Activated CD4-positive, alpha-beta T cell treated with anti-CD3 and anti-CD28 coated beads, Interleukin-2, amount 10 ng/mL, durations not matched to agents 7 days and 5 days (primary cell): ENCODE measurements at places on chromosomes 3 and 15.

DNA sequence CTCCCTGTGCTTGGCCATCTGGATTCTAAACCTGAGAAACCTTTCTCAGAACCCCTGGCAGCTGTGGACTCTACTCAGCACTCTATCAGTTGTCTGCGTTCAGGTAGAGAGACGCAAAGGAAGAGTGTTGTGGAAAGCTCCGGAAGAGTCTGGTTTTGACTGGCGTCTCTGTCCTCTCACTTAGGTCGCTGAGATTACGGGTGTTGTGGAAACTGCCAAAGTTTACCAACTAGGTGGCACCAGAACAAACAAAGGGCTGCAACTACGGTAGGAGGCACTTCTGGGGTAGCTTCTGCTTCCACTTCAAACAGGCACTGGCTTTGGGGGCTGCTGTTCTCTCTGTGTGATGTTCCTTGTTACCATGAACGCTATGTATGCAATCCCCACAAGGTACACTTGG is 19.2 kb upstream of the ITPKA start:
- DNase-seq, result no peak

GRCh38 chr3:51935886-51936755 is 5.6 kb downstream of the RRP9 start:
- no peak for DNase-seq

DNA sequence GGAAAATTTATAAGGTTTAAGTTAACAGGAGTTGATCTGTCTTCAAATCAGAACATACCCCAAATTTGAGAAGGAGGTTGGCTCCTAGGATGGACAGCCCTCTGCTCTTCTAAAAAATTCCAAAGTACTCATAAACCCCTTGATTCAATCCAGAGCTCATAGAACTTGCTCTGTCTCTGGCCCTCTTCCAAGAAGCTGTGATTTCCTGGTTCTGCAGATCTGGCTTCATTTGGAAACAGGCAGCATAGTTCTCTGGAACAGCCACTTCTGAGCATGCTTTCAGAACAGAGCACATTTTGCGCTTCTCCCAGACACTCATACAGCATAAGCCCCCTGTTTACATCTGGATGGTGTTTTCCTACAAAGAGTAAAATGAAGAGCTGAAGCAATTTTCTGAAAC is 96.7 kb downstream of the KBTBD8 start:
- no peak for DNase-seq

DNA sequence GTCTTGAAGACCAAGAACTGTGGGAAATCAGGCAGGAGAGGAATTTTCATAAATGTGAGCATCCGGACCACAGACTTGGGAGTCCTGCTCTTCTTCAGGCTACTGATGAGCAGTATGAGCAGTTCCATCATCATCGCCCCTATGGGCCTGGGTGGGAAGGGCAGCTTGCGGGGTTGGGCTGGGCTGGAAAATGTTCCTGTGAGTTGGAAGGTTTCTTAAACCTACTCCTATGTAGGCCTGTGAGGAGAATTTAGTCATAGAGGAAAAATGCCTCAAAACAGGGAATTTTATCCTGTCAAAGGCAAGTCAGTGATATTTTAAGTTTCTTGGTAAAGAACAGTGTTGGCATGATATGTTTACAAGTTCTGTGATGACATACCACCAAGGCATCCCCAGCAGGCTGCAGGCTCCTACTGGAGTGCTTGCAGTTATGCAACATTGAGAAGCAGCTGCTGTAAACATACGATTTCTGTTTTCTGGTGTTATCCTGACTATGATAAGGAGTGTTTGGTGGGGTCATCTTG is 10.3 kb downstream of the MASP1 start:
- DNase-seq, result no peak

DNA sequence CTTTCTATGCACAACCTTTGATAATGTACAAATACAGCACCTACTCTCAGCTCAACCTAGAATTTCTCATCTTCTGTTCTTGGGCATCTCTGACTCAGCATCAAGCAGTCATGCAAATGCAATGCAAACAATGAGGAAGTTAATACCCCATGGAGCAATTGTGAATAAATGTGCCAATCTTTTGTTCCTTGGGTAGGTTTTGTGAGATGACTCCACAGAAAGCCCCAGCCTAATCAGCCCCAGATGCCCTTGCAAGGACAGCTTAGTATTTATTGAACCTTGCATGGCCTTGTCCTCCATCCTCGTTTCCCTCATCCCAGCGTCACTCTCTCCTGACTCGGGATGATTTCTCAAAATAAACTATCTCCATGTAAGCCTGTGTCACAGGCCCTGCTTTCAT is 494.7 kb upstream of the NECTIN3 start:
- DNase-seq, result no peak

- no peak for DNase-seq
Measured at GRCh38 chr3:120526011-120526870, 69.9 kb upstream of the NDUFB4 start.

DNA sequence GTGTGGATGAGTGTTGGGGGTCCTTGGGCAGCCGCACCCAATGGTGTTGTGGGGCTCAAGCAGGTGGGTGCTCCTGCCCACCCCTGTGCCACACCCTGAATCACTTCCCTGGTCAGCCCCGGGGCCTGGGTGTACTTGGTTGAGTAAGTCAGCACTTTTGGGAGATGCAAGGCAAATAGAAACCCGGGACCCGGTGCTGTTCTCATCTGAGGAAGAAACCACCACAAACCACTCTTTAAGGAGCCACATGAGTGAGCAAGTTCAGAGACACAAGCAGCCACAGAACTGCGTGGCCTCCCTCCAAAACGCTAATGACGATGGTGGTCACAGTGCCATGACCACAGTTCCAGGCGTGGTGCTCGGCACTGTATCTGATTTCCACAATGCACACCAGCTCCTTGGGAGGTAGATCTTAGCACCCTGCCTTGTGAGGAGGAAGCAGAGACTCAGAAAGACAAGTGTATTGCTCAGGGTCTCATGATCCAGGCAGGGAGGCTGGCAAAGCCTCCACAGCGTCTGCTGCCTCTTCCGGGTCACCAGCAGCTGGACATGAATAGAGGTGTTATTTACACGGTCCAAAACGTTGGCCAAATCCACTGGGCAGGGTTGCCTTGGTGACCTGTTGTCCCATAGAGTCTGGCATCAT is 118.2 kb upstream of the ALDH1A3 start:
- DNase-seq, result no peak

- DNase-seq, result no peak
Measured at GRCh38 chr3:13608969-13609725, 60.2 kb downstream of the FBLN2 start.

GRCh38 chr3:5339967-5340535 is 152.5 kb downstream of the EDEM1 start:
- no peak for DNase-seq

GRCh38 chr15:101723874-101724674 is at the start of gene TARS3:
TARS3 (minus strand) TSS chr15:101724473; CDS start chr15:101724387, 86 bp downstream.
- peak; percentile 94 for DNase-seq

DNA sequence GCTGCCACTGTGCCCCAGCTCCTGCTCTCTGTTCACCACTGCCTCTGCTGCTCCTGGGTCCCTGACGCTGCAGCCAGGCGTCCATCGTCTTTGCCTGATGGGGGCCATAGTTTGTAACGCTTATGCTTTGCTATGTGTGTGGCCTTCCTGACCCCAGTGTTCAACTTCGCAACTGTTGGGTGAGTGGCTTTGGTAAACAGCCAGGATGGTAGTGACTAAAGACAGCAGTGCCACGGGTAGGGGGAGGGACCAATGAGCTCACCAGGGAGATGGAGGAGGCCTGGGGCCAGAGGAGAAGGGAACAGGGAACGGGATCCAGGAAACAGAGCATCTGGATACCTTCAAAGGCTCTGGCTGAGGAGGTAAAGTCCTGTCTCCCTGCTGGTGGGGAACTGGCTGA is 75.9 kb upstream of the ALDH1L1 start:
- DNase-seq, result no peak

GRCh38 chr3:134260987-134261386 is 10.3 kb upstream of the RYK start:
- DNase-seq, result no peak

- DNase-seq, result no peak
Measured at GRCh38 chr3:67094167-67094566, 96.1 kb downstream of the KBTBD8 start.

DNA sequence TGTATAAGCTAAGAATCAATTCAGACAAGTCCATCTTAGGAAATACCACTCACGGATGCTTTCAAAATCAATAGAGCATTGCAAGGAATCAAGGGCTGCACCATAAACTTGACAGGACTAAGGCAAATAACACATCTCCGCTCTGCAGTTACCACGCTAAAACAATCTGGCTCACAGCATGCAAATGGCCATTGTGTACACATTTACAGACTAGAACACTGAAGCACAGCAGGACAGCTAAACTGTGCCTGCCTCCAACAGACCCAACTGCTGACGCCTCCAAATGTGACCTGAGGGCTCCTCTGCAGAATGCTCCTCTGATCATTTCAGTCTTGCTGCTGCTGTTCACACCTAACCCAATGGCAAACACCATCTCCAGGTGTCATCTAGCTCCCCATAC is 104.3 kb downstream of the MEX3B start:
- no peak for DNase-seq

DNA sequence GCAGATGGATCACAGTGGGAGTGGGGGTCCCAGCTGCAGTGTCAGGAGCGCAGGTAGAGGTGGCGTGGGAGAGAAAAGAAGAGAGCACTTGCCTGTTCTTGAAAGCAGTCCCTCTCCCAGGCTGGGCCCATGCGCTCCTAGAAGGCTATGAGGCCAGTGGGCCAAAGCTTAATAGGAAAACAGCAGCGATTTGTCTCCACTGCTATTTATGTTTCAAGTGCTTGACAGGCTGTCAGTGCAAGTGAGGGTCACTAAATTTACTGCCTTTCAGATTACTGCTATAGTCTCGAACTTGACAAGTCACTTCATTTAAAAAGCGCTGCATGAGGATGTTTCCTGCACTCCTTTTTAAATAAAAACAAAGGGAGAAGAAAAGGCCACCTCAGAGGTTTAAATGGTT is 239.5 kb downstream of the GAP43 start:
- no peak for DNase-seq

DNA sequence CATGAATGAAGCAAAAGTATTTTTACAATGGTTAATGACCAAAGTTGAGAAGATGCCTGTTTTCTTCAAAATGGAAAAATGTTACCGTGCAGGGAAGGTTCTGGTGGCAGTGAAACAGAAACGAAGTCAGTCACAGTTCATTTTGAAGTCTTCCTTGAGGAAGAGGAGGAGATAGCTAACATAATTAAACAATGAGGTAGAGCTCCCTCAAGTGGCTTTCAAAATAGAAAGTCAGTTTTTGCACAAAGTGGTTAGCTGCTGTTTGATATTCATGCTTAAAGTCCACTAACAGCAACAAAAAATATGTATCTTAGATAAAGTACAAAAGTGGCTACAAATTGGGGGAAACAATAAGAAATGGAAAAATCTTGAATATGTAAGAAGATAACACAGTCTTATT is 87.3 kb downstream of the TFG start:
- DNase-seq, result no peak

DNA sequence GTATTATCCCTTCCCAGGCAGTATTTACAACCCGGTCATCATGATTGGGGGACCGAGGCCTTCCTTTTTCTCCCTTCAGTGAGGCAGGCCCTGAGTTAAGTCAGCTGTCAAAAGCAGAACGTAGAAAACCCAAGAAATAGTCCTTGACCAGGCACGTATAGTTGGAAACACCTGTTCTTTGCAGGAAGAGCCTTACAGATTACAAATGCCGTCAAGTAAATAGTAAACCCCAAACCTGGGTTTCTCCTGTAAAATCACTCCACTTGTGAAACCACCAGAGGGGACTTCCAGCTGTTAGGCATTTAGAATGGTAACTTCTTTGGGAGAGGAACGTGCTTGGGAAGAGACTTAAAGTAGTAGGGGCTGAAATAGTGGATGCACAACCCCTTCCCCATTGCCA is 1.0 kb upstream of the BTBD1 start:
- DNase-seq, result no peak

- DNase-seq, result no peak
Measured at GRCh38 chr3:178063461-178063860, 472.8 kb upstream of the KCNMB2 start.
